ENCODE measurements at places on chromosomes 16 and 17. TPM values are rescaled to one million over a fixed set of nuclear protein-coding genes. Genes with fewer than 3 reads are reported as not detected.

DNA sequence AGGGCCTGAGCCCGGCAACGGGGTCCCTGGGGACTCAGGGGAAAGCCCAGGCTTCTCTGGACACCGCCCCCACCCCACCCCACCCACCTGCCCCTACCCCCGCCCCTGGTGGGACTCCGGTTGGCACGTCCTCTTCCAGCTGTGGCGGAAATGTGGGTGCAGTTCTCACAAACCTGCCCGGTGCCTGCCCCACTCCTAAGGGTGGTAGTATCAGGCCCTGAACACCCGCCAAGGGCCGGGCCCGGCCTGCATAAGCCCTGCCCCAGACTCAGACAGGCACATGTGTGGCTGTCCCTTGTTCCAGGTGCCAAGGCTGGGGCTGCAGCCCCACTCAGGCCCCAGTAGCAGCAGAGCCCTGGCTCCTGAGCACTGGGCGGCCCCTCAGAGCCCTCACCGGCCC, 58.1 kb downstream of the ACTG1 start:
- no peak for DNase-seq

The QRICH2 gene
- 5.6 TPM for polyA plus RNA-seq

- DNase-seq = no peak
Observed at GRCh38 chr17:46732160-46732559, 86.3 kb downstream of the WNT3 start.

GRCh38 chr16:86799367-86799766, 221.0 kb downstream of the FOXL1 start:
- no peak for DNase-seq

- DNase-seq = peak; percentile 86
Observed at GRCh38 chr16:85137323-85138072, 25.2 kb upstream of the CIBAR2 start.

DNA sequence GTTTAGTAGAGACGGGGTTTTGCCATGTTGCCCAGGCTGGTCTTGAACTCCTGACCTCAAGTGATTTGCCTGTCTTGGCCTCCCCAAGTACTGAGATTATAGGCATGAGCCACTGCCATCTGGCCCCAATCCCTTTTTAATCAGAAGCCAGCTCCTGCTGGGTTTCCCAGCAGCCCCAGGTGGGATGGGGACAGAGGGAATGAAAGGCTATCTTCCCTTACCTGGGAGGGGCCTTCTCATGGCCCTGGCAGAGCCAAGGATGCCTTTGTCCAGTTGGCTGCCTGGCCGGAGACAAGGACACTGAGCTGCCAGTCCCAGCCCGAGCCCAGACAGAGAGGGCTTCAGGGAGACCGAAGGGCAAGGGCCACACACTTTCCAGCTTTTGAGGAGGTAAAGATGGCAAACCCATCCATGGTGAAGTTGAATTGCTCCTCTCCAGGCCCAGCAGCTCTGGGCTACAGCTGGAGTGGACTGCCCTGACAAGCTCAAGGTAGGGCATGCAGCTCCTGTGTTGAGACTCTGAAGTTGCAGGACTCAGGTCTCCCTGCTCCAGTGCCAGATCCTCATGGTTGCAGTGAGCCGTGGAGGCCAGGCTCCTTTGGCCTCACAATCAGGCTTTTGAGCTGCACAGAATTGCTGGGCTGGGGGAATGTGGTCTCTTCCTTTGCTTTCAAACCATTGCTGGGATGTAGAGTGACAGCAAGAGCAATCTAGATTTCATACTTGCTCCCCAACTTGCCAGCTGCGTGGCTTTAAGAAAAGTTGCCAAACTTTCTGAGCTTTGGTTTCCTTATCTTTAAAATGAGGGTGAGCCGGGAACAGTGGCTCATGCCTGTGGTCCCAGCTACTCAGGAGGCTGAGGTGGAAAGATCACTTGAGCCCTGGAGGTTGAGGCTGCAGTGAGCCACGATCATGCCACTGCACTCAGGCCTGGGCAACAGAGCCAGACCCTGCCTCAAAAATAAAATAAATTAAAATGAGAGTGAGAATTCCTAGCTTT, 44.5 kb upstream of the IL34 start:
- DNase-seq = no peak

GRCh38 chr16:12542818-12543699, 260.6 kb downstream of the CPPED1 start:
- no peak for DNase-seq

The KRT12 gene
- polyA plus RNA-seq = 0.31 TPM

GRCh38 chr16:82197540-82198240, 27.7 kb upstream of the MPHOSPH6 start:
- DNase-seq = no peak

Data from hindlimb muscle (tissue), 1 donor.